CD4-positive, alpha-beta T cell treated with Interleukin-10 for 1 hour (primary cell): ENCODE measurements at places on chromosomes 6 and 20.

DNA sequence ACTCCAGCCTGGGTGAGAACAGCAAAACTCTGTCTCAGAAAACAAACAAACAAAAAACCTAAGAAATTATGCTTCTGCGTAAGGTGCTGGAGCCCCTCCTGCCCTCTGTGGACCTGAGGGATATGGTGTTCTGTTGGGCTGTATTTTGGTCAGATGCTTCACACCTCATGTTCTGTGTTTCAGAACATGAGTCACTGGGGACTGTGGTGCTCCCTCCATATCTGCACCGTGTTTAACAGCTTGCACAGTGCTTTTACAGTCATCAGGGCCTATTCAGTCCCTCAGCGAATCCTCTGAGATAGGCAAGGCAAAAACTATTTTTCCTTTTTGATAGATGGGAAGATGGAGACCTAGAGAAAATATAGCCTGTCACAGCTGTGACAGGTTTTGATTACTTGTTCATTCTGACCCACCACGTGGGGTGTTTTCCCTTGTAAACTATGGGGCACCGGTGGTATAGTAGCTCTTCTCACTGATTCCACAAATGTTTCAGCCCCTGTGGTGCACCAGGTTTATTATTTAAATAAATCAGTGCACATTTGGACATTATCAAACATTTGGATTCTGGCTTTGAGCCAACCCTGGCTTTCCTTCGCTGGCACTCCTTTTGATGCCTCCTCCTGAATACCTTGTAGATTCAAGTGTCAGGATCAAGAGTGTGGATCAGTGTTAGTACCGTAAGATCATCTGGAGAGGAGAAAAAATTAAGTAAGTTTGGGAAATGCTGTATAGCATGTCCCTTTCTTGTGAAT, 9.6 kb downstream of the TTPAL start:
- no peak for DNase-seq

DNA sequence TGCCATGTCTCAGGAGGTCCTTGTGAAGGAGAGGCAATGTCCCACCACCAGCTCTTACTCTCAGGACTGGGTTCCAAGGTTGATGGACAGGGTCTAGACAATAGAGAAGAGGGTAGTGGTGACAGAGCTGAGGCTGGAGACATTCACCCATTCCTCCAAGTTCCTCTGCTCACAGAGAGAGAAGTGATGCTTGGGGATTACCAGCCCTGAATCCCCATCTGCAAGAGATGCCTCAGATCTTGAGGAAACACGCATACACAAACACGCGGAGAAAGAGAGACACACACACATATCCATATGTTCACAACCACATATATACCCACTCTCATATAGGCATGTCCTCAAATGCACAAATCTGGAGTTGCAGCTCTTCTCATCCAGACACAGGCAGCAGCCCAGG, 15.2 kb upstream of the CD83 start:
- no peak for DNase-seq

GRCh38 chr20:51387125-51387875, 155.2 kb downstream of the NFATC2 start:
- no peak for DNase-seq

DNA sequence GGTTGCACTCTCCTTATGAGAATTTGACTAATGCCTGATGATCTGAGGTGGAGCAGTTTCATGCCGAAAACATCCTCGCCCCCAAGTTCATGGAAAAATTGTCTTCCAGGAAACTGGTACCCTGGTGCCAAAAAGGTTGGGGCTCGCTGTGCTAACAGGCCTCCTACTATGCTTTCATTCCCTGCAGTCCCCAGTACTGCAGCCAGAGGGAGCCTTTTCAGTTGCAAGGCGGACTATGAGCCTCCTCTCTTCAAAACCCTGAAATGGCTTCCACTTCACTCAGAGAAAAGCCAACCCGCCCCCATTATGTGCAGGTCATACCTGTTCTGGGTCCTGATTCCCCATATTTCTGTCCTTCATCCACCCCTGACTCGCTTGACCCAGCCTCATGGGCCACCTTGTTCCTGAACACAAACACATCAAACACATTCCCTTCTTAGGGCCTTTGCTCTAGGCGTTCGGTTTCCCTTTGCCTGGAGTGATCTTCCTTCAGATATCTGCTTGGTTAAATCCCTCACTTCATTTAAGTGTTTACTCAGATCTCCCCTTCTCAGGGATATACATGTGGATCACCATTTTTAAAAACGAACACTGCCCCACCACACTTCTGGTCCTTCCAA, 173.7 kb downstream of the PHACTR1 start:
- DNase-seq, result peak; percentile 10

DNA sequence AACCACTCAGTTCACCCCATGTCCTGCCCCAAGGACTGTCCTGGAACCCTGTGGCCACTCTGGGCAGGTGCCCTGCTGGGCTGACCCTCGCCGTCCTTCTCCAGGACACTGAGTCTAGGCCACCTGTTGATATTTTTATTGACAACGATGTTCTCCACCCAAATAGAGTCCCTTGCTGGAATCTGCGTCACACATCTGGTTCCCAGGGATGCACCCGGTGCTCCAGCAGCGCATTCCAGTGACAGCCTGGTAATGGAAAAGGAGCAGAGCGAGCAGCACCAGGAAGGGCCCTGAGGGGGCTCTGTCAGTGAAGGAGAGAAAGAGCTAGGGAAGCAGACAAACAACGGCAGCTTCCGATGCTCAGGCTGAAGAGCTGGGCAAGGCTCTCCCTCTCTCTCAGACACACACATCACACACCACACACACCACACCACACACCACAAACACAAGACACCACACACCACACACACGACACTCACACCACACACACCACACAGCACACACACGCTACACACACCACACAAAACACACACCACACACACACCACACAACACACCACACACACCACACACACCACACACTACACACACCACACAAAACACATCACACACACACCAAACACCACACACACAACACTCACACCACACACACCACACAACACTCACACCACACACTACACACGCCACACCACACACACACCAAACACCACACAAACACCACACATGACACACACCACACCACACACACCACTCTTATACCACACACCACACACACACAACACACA, 117.9 kb upstream of the THBS2 start:
- DNase-seq, result no peak

- DNase-seq, result peak; percentile 1
Observed at GRCh38 chr6:108742041-108742440, 106.2 kb upstream of the ARMC2 start.
